ENCODE measurements at places on chromosomes 6 and 20. TPM values are rescaled to one million over a fixed set of nuclear protein-coding genes. Genes with fewer than 3 reads are reported as not detected.

The SIRPB2 gene
- not detected for polyA plus RNA-seq

The TRERF1 gene
- 4.3 TPM for polyA plus RNA-seq

The OOEP gene
- not detected for polyA plus RNA-seq

The APCDD1L gene
- not detected for polyA plus RNA-seq

The CYP24A1 gene
- polyA plus RNA-seq = not detected

The ANGPT4 gene
- polyA plus RNA-seq = not detected

The BFSP1 gene
- 1.3 TPM for polyA plus RNA-seq

The UQCC2 gene
- polyA plus RNA-seq = 109 TPM

The PPP1R18 gene
- 50.6 TPM for polyA plus RNA-seq

The FAM217A gene
- not detected for polyA plus RNA-seq

The AK9 gene
- 27.7 TPM for polyA plus RNA-seq

The OTOR gene
- polyA plus RNA-seq = not detected

The NFYA gene
- polyA plus RNA-seq = 17.1 TPM

Measured in neural cell (in vitro differentiated cells).